ENCODE measurements at places on chromosomes 1 and 21.
A peak's percentile ranks its signal among the peaks of the same experiment; 100 is the strongest.

DNA sequence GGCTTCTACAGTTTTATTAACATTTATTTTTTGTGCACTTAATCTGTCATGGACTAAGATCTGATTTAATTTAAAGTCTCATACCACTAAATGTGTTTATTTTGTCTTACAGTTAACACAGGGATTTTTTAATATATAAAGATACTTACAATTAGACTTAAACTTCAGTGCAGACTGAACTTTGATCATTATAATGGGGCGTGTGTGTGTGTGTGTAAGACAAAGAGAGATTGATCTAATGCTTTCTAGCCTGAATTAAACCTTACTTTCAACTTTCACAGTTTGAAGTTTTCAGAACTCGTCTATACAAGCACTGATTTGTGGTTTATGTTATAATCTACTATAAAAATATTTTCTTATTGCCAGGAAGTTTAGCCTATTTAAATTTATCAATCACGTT, 150.8 kb downstream of the COP1 start:
- no peak for DNase-seq

GRCh38 chr1:178344513-178345091, 152.2 kb downstream of the CLEC20A start:
- DNase-seq = no peak

DNA sequence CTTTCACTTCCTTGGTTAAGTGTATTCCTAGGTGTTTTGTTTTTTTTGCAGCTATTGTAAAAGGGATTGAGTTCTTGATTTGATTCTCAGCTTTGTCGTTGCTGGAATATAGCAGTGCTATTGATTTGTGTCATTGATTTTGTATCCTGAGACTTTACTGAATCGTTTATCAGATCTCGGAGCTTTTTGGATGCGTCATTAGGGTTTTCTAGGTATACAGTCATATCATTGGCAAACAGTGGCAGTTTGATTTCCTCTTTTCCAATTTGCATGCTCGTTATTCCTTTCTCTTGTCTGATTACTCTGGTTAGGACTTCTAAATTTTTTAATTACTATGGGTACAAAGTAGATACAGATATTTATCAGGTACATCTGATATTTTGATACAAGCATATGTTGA, 75.4 kb downstream of the SLC35A3 start:
- DNase-seq = no peak

GRCh38 chr1:60169206-60169605, 95.6 kb upstream of the C1orf87 start:
- no peak for DNase-seq

DNA sequence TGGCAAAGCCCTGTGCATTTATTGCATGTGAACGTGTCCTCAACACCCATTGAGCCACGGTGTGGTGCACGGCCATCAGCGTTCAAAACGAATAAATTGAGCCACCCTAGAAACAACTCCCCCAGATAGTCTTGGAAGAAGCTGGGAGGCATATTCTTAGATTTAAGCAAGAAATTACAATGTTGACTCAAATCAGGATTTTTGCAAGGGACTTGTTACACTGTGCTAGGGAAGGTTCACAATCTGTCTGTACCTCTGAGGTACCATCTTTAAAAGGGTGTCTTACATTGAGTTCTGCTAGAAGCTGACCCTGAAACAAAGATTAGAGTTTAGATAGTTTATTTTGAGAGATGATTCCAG, 16.2 kb downstream of the CD247 start:
- DNase-seq = no peak

- DNase-seq = peak; percentile 14
These were observed 257.7 kb downstream of the FAF1 start for GRCh38 chr1:50702395-50702794.

DNA sequence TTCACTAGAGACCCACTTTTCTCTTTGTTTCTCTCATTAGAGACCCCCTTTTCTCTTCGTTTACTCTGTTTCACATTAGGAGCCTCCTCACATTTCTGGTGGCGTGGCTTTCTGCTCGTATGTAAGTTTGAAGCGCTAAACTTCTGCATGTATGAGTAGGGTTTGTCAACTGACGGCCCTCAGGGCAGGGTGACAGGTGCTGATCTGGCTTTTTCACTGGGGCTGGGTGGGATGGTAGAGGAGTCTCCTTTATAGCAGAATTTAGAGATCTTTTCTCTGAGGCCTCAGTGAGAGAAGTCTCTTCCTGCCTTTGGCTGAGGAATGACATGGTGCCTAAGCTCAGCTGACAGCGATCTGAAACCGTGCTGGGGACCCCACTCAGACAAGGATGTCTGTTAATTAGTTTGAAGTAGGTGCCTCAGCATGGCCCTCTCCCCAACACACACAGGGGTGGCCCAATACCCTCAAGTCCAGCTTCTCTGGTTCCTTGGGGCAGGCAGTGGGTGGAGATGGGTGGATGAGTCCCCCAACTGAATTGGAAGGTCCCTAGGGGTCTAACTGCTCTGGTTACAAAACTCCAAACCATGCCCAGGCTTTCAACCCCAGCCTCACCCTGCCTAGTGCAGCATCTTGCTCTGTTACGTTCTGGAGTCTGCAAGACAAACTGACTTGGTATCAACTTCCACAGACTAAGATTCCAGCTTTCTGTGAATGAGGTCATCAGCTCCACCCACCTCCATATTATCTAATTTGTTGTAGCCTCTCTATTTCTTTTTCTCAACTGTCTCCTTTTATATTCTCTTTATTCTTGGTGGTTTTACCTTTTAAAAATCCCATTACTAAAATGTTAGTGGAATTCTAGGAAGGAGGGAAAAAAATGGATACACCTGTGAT, 3.2 kb downstream of the SLC1A7 start:
- no peak for DNase-seq

DNA sequence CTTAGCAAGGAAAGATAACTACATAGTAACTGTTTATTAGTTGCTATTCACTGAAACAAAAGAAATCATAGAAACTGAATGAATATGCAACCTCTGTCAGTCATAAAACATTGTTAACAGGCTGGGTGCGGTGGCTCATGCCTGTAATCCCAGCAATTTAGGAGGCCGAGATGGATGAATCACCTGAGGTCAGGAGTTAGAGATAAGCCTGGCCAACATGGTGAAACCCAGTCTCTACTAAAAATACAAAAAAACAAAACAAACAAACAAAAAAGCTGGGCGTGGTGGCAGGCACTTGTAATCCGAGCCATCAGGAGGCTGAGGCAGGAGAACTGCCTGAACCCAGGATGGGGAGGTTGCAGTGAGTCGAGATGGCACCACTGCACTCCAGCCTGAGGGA, 44.1 kb downstream of the CRB1 start:
- no peak for DNase-seq

DNA sequence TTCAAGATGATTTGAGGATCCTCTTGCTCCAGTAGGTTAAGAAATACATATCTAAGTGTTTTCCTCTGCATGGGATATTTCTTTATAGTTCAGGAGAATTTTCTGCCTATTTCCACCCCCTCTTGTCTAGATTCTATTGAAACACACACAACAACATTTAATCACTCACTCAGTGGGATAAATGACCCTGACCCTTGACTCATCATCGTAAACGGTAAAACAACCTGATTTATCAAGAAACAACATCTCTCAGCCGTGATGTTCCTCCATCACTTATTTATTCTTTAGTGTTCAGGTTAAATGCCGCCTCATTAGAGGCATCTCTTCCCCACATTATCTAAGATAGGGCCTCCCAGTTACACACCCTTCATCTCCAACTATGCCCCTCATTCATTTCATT, 208.7 kb upstream of the FMN2 start:
- no peak for DNase-seq

DNA sequence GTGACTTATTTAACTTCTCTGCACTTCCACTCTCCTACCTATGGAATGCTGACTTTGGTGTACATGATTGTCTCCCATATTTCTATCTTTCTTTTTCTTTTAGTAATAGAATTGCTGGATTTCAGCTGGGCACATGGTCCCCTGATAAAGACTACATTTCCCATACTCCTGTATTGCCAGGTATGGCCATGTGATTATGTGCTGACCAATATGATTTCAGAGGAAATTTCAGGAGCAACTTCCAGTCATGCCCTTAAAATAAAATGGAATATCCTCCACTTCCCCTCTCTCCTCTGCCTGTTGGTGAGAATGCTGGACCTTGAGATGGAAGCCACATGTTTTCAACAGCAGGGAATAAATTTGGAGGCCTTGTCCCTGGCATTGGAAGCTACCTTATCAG, 130.7 kb upstream of the IGSF21 start:
- DNase-seq = no peak

- DNase-seq = no peak
These were observed 1165.1 kb upstream of the ADGRL4 start for GRCh38 chr1:80171631-80172030.

GRCh38 chr1:101364370-101365120, 127.7 kb downstream of the S1PR1 start:
- DNase-seq = no peak

DNA sequence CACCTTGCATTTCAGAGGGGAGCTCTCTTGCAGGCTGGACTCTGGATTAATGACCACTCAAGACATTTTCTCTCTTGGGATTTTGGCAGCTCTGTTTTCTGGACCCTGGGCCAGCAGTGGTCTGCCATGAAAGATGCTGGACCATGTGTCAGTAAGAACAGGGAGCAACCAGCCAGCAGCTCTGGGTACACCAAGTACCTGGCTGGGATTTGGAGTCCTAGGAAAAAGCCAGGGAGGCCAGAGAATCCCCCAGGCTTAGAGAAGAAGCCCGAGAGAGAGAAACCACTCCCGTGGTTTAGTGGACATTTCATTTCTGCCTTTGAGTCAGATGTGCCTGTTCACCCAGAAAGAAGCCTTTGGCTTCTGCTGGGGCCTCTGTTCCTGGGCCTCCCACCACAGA, 2.5 kb downstream of the NFASC start:
- no peak for DNase-seq

GRCh38 chr1:232598133-232598532, 31.8 kb downstream of the SIPA1L2 start:
- DNase-seq = no peak

- no peak for DNase-seq
These were observed 34.7 kb downstream of the ACOT11 start for GRCh38 chr1:54582566-54583306.

DNA sequence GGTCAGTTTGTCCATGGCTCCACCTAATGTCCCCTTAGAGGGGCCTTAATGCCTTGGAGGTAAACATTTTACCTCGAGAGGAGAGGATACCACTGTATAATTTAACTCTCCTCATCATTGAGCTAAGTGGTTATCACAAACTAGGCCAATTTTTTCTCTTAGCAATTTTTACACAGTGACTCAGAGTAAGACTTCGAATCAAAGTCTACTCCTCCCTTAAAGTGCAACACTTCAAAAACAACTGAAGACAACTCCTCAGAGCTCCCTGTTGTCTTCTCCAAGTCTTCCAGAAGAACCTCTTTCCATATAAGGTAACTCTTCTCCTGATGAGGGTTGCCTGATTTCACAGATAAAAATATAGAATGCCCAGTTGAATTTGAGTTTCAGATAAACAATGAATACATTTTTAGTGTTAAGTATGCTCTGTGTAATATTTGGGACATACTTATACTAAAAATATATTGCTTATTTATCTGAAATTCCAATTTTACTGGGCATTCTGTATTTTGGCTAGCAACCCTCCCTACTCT, 4.9 kb upstream of the PTGFRN start:
- DNase-seq = no peak

- no peak for DNase-seq
These were observed 7.7 kb downstream of the GAS5 start for GRCh38 chr1:173860065-173860464.

DNA sequence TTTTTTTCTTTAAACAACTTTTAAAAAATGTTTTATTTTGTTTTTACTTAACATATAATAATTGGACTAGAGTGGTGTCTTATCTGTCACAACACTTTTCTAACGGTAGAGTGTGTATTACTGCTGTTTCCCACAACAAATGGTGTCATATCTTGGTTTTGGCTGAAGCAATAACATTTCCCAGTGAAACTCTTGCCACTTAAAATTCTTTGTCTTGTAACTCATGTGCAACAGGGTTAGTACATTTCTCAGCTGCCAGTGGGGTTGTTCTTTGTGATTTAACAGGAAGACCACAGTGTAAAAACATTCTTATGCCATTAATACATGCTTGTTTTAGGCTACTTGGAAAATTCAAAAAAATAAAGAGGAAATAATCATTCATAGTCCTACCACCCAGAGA, 43.5 kb downstream of the ALPL start:
- DNase-seq = no peak

DNA sequence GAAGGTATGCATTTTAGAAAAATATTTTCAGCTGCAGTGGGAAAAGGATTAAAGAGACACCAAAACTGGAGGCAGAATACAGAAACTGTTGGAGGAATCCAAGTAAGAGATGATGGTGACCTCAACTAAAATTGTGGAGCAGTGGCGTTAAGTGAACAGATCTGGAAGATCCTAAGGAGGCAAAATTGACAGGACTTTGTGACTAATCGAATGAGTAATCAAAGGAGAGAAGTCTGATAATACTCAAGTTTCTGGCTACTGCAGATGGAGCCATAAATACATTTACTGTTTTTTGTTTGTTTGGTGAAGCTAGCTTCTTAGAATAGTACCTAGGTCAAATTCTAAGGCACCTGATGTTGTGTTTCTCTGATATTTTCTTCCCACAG, 3.1 kb downstream of the CTBS start:
- DNase-seq = no peak

- no peak for DNase-seq
These were observed 506 bp downstream of the C1orf50 start for GRCh38 chr1:42767510-42768000.

GRCh38 chr1:221683681-221684080, 58.2 kb downstream of the DUSP10 start:
- no peak for DNase-seq

All from NCI-H2107 (cell line).